Activated T-helper 1 cell treated with Interleukin-2 at 50 U/mL for 16 hours (primary cell): ENCODE measurements at places on chromosomes 5 and 9.

DNA sequence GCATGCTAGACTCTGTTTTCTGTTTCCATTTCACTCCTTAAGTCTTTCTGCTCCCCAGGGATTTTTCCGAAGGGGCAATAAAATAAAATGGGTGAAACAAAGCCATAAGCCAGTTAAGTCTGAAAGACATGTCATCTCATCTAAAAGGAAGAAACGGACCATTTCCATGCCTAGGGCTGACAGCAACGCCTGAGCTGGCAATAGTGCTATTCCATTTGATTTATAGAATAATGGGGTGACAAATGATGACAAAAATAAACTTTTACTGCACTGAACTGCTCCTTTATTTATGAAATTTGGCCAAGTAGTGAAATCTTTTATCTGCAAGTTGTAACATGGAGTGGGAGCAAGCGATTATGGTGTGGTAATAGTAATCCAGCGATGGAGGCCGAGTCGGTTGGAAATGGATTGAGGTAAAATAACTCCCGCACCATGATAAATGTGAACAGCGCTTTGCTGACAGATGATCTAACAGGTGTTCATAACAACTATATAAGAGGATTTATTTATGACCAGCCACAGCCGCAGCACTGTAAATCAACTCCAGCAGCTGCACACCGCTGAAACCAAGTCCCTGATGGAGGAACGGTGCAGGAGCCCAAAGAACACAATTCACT is 219.8 kb upstream of the TBCA start:
- no peak for DNase-seq

DNA sequence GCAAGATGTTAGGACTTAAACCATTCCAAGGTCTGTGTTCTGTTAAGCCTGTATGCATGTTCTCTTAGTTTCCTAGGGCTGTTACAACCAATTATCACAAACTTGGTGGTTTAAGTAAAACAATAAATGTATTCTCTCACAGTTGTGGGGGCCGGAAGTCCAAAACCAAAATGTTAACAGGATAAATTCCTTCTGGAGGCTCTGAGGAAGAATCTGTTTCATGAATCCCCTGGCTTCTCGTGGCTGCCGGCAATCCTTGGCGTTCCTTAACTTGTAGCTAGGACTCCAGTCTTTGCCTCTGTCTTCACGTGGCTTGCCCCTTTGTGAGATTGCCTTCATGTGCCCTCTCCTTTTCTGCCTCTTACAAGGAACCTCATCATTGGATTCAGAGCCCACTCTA is 30.4 kb downstream of the FEM1C start:
- DNase-seq = no peak

- no peak for DNase-seq
Measured at GRCh38 chr5:89275066-89275855, 392.3 kb upstream of the MEF2C start.

DNA sequence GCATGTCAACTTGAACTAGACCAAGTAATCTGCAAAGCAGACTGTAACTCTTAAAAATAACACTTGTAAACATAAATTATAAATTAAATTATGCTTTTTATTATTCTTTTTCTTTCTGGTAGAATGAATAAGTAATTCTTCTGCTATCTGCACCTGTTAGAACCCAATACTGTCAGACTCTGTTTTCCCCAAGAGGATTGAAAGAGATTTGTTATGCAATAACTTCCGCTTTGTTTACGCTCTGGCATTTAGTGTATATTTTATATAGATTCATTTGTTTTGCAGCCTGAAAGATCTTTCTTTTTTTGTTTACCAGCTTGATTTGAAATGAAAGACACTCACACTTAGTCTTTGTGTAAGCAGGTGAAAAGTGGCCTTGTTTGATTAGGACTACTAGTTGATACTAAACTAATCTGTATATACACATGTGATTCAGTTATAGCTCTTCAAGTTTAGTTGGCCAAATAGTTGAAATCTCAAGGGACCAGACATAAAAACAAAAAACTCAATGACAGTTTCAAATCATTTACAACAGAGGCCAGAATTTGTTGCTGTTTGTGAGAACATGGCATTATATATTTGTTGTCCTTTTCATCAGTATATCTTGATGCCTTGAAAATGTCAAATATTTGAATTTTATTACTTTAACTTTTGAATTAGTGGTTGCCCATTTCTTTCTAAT is 155.8 kb downstream of the PBX3 start:
- no peak for DNase-seq

DNA sequence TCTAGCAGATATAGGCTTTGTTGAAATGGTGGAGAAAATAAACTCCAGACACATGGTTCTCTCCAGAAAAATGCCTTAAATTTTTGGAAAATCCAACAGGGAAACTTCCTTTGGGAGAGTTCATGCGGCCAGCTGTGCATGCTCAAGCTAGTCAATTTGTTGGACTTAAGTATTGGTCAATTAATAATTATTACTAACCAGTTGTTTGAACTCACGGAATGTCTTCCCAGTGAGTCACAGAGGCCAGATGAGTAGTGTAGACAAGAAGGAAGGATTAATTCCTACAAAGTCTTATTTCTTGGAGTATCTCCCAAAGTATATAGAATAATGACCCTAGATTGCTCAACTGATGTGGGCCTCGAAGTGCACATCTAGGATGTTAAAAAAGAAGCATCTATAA is 103.6 kb downstream of the MACIR start:
- no peak for DNase-seq

DNA sequence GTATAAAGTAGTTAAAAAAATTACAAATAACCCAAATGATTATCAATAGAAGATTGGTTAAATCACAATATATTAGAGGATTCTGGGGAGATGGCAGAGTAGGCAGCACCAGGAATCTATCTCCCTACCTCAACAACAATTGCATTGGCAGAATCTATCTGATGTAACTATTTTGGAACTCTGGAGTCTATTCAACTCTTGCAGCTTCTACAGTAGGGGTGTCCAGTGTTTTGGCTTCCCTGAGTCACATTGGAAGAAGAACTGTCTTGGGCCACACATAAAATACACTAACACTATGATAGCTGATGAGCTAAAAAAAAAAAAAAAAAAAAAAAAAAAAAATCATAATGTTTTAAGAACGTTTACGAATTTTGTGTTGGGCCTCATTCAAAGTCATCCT is 29.2 kb upstream of the ECM2 start:
- DNase-seq = no peak
